ENCODE measurements at places on chromosomes 12 and 14.
A peak's percentile ranks its signal among the peaks of the same experiment; 100 is the strongest.

DNA sequence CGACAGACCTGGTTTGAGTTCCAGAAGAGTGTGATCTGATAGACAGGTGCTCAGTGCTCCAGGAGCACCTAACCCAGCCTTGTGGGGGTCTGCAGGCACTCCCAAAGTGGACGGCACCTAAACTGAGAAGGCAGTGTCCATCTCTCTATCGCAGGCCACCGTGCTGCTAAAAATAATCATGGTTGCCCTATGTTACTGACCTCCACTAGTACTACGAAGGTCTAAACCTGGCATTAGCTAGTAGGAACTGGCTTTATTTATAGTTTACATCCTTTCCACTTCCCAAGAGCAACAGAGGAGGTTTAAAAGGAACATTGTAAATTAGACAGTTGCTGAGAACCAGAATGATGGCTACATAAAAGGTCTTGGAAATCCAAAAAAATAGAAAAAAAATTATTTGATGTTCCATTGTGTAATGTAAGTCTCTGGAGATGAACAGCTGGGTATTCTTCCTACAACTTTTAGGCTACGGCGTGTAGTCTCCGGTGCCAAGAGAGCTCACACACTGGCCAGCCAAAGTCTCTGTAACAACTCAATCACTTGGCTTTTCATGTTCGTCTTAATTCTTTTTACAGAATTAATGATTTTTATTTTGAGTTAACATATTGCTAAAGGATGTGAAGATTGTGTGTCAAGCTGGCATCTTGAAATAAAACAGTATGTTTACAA lies 27.3 kb downstream of the PPFIBP1 start:
- DNase-seq: no peak

DNA sequence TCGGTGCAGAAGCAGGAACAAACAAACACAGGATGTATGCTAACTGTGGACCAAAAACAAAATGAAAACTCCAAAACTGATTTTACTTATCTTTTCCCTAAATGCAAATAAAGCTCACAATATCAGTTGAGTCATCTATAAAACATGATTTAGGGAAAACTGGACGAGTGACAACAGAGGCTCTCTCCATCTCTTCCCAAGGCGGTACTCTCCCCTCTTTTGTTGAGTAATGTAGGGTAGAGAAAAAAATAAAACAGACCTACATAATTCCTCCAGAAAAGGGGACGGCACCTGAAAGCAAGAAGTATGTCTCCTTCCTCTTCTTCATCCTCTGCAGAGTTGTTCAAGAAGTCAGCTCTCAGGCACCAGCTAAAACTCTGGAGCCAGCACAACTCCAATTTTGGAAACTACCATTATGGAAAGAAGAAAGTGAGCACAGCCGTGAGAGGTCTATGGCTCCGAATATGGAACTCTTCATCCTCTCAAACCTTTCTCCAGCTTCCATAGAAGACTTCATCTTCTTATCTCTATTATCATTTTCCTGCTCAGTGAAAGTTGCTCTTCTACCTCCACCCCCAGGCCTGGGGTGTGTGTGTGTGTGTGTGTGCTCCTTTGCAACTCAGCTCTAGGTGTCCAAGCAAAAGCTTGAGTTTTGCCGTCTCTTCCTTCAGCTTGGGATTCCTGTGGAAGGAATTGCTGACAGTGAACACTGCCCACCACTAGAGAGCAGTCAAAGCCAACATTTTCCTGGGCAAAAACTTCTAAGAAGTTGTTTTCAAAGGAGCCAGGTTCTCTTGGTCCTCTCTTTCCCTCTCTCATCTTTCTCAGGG lies 155.4 kb downstream of the DIO2 start:
- DNase-seq: peak; percentile 54

DNA sequence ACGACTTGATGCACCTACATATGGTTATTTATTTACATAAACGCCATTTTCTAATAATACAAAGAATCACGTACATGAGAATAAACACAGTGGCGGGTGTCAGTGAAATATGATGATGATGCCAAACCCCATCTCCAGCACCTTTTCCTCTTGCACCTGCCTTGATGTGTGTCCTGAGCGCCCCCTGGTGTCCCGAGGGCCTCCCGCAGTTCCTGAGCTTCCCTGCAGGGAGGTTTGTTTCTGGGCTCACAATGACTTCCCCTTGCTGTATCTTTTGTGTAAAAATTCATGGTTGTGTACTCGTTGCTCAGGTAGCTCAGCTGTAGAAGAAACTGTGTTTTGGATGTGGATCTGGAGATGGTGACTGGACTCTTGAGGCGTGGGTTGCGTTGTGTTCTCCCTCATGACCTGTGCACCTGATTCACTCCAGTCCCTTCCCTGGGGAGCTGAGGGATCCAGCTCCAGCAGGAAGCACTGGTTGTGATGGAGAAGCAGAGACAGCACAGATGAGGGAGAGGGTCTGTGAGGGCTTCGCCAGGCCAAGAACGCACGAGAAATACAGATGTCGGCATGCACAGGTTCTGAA lies 1037.8 kb downstream of the TMEM121 start:
- DNase-seq: no peak

DNA sequence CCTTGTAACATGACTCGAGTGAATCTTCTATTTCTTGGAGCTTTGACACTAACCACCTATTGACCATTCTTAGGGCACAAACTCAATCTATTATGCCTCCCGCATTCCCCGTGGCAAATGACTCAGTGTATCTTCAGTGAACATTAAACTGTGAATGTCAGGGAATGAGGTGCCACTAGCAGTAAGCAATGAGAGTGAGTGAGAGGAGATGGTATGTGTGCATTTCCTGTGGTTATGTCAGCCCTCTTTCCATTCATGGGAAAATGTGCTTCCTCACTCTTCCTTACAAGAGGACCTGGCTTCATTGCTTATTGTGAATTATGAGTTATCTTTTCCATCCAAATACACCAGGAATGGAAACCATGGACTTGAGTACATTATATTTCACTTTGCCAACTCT lies 229.2 kb downstream of the EMP1 start:
- no peak for DNase-seq

- DNase-seq: no peak
These were observed 3.4 kb downstream of the GPX2 start for GRCh38 chr14:64938972-64939816.

GRCh38 chr12:117439531-117440001 lies 78.1 kb upstream of the NOS1 start:
- DNase-seq: peak; percentile 66

DNA sequence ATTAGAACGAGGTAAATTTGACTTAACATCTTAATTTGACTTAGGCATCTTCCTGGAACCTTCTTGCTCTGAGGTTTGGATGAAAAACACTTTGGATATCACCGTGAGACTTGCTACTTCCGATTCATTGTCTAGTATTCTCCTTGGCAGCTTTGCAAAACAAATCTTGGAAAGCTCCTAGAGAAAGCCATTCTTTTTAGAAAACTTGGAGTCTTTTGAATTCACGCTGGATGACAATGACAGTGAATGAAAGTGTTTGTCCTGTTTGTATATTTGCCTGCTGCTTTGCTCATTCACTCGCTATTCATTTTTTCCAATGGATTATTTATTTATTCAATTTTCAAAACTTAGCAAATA lies 222.1 kb upstream of the HMGA2 start:
- DNase-seq: no peak

GRCh38 chr12:43861015-43861839 lies 25.3 kb downstream of the TMEM117 start:
- DNase-seq: no peak

DNA sequence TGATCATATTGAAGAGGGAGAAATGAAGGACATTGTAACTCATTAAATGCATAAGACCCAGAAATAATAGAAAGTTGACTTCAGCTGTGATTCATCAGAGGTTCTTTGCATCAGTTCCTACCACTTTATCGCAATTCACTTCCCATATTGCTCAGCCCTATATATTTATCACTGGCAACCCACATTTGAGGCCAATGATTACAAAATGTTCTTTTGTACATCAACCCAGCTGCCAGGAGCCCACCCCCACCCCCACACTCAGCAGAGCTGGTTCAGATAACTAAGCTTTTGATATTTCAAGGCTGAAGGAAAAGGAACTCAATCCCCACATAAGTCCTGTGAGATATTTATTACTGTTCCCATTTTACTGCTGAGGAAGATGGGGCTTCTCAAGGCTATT lies 51.2 kb upstream of the TMPO start:
- no peak for DNase-seq

GRCh38 chr12:29132316-29132715 lies 16.8 kb upstream of the FAR2 start:
- no peak for DNase-seq

DNA sequence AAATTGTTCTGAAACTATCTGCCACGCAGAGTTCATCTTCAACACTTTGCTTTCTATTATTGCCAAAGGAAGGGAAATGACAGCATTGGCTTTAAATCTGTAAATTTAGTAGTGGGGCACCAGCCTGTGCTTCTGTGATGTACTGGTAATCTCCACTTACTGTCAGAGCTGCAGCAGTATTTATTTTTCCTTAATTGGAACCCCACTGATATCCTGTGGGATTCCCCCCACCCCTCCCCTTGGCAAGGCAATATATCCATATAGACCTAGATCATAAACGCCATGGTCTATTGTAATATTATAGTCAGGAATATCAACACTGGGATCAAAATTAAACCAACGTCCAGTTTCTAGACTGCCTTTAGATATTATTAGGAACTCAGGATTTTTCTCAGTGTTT lies 96.7 kb downstream of the RMST start:
- DNase-seq: no peak

GRCh38 chr12:95700316-95700785 lies 90.2 kb downstream of the NTN4 start:
- no peak for DNase-seq

DNA sequence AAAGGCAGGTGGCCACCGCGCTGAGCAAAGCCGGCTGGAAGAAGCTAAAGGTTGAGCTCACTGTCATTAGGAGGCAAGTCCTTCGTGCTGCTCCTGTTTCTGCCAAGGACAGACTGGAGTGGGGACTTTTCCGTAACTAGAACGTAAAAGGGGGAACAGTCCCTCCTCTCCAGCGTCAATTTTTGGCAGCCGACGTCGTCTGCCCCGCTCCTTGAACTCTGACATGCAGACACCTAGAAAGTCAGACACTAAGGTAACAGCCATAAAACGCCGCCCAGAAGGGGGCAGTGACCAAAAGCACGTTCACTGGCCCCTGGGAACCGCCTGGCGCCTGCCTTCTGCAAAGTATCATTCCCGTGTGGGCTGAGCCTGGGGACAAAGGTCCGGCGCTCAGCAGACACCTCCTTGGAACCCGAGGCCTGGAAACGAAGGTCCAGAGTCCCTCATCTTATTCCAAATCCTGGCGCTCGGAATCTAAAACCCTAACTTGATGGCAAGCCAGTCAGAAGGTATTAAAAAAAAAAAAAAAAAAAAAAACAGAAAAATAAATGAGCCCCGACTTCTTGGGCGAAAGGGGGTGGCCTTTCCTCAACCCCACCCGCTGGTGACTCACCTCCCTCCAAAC lies 1.1 kb upstream of the LRP1 start:
- DNase-seq: peak; percentile 87

GRCh38 chr14:47040550-47040949 lies 389.0 kb upstream of the RPL10L start:
- no peak for DNase-seq

Measured in ecto neural progenitor cell (in vitro differentiated cells).